ENCODE measurements at places on chromosomes 12 and 14.

GRCh38 chr14:21882226-21882625, 208.6 kb upstream of the OR4E1 start:
- DNase-seq = no peak

- no peak for DNase-seq
These were observed 45.1 kb upstream of the HMGA2 start for GRCh38 chr12:65779091-65779642.

DNA sequence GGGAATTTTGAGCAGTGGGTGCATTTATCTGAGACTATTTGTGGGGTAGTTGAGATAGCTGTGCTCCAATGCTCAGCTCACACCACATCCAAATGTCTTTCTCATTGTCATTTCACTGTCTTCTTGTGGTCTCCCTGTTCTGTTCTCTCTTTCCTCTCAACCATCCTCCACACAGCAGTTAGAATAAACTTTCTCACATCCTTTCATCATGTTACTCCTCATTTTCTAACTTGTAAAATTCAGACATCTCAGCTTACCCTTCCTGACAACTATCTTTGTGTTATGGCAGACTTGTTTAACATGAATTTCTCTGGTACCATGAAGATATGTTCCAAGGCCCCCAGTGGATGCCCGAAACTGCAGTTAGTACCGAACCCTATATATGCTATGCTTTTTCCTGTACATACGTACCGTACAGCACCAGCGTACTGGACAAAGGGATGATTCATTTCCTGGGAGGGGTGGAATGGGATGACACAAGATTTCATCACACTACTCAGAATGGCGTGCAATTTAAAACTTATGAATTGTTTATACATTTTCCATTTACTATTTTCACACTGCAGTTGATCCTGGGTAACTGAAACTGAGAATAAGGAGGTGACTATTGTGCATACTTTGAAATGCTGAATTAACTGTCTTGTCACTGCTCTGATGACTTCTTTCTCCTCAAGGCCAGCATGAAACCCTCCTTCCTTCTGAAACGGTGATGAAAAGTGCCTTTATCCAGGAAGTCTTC, 177.1 kb upstream of the SLC38A2 start:
- peak; percentile 91 for DNase-seq

- DNase-seq = peak; percentile 69
These were observed 329.3 kb upstream of the OR4E1 start for GRCh38 chr14:22002860-22003284.

GRCh38 chr12:75868501-75868900, 163.1 kb downstream of the PHLDA1 start:
- no peak for DNase-seq

GRCh38 chr12:32110417-32110816, 3.8 kb downstream of the BICD1 start:
- DNase-seq = no peak

GRCh38 chr12:106521901-106522300, 60.9 kb upstream of the RFX4 start:
- DNase-seq = no peak

DNA sequence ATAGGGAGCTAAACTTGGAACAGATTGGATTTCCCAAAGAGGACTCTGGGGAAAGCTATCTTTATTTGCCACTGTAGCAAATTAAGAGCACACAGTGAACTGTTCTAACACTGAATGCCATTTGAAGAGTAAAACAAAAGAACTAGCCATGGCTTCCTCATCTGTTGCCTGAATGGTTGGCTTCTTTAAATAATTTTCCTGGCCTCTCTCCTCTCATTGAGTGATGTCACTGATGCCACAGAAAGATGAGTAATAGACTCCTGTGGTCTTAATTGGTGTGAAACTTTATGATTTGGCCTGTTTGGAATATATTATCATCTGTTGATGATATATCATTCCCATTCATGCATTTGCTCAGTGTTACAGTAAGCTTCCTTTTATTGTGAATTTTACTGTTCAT, 42.5 kb downstream of the WDR20 start:
- DNase-seq = no peak

GRCh38 chr14:61491224-61491623, 169.8 kb downstream of the PRKCH start:
- peak; percentile 5 for DNase-seq

- no peak for DNase-seq
These were observed 240.3 kb upstream of the HMGA2 start for GRCh38 chr12:65584016-65584415.

- DNase-seq = no peak
These were observed 68.2 kb downstream of the ATP23 start for GRCh38 chr12:58009405-58010195.

DNA sequence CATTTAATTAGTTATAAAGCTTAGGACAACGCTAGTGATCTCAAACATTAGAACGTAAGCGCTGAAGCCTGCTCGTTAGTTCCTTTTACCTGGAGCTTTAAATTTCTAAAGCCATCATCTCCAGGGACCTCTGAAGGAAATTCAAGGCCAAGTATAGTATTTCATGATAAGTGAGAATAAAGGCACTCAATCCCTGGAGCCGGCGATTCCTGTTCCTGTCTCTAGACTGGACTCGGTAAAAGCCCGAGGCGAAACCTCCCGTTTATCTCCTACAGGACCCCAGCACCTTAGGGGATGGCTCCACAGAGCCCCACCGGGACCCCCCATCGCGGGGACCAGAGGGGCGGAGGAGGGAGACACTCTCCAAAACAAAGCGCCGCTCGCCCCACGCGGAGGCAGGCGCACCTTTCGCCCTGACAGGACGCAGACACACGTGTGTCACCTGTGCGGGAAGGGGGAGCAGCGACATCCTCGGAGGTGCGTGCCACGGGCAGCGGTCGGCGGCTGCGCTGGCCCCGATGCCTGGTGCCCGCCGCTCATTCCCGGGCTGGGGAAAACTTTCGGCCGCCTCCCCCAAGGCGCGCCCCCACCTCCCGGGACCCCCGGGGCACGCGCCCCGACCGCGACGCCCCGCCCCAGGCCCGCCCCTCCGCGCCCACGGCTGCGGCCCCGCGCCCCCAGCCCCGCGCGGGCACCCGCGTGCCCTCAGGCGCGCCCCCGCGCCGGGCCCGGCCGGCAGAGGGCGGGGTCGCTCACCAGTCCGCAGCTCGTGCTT, 678 bp downstream of the RPS6KA5 start:
- DNase-seq = peak; percentile 78

- DNase-seq = no peak
These were observed 25.9 kb downstream of the SPX start for GRCh38 chr12:21551841-21552465.

DNA sequence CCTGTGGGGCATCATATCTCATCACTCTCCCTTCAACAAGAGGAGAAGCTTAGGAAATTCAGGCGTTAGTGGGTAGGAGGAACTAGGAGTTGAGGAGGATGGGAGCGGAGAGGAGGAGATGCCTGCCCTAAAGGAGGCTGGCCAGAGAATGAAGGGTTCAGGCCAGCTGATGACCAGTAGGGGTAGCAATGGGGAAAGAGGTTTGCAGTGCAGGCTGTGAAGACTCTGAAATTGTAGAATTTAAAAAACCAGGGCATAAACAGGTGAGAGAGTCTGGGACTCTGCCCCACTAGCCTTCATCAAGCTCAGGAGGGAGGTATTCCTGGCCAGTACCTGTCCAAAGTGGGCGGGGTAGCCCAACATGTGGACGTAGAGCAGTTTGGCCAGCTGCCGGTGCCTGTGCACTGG, 809 bp downstream of the AP1G2 start:
- DNase-seq = no peak

- no peak for DNase-seq
These were observed 47.4 kb downstream of the CHST11 start for GRCh38 chr12:104504146-104504545.

DNA sequence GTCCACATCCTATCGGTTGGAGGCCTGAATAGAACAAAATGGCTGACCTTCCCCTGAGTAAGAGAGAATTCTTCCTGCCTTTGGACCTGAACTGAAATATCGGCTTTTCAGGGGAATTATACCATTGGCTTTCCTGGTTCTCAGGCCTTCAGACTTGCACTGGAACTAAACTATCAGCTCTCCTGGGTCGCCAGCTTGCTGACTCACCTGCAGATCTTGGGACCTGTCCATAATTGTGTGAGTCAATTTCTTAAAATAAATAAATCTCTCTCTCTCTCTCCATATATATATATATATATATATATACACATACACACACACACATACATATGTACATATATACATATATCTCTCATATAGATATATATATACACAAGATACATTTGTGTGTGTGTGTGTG, 41.6 kb downstream of the KCNK10 start:
- DNase-seq = no peak

GRCh38 chr12:30567082-30567481, 128.6 kb downstream of the IPO8 start:
- DNase-seq = no peak

DNA sequence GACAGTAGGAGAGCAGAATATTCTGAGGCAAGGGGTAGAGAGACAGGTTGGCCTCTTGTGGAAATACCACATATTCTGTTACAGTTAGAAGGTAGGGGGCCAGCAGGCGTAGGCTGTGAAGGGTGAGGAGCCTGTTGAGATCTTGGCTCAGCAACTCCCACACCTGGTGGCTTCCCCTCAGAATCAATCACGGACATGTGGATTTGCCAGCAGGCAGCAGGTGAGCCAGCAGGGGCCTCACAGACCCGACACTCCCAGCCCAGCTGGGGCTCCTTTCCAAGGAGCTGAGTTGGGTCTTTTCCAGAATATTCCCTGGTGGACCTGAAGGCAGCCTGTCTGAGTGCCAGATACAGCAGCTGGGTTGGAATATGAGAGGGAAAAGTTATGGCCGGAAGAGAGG, 150.0 kb upstream of the CRY1 start:
- no peak for DNase-seq

DNA sequence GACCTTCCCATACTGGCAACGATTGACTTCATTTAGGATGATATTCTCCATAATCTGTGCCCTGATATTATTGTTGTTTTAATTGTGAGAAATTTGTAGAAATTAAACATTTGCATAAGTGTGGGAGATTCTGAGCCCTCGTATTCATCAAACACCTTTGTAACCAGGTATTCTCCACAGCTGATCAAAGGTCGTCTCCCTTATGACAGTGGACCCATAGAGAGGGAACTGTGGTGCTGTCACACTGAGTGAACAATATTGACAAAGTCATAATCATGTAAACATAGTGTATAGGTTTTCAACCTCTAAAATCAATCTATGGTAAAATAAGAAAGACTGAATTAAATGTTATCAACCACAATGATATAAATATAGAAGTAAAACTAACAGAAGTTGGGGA, 14.9 kb upstream of the PLEKHG3 start:
- DNase-seq = peak; percentile 49

- no peak for DNase-seq
These were observed 9.4 kb downstream of the ANKRD9 start for GRCh38 chr14:102500158-102500662.

DNA sequence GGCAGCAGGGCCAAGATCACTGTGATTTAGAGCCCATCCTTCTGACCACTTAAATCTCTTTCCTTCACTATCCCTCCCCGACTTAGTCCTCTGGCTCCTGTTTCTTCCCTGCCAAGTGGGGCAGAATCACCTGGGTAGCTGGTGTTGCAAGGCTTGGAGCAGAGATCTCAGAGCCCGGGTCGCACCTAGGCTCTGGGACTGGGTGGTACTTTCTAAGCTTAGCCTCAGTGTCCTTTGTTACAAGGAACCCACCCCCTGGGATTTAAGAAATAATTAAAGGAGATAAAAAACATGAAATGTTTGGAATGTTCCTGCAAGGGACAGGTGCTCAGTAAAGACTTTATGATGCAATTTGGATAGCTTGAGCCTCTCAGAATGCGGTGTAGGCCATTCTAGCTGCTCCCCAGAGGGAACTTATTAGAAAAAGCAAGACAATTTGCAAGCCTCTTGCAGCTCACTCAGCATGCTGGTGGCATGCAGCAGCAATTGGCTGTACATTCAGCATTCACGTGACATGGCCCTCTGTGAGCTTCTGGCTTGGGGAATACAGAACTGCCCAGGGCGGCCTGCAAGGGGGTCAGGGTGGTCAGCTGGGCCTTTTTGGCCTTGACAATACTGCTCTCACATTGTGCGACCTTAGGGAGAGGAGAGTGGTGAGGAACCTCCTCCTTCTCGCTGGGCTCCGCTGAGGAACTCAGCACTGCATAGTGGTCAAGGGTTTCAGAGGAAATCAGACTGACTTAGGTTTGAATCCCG, 16.8 kb downstream of the C14orf132 start:
- DNase-seq = no peak

- DNase-seq = peak; percentile 31
These were observed 644 bp downstream of the NAB2 start for GRCh38 chr12:57089271-57090245.

DNA sequence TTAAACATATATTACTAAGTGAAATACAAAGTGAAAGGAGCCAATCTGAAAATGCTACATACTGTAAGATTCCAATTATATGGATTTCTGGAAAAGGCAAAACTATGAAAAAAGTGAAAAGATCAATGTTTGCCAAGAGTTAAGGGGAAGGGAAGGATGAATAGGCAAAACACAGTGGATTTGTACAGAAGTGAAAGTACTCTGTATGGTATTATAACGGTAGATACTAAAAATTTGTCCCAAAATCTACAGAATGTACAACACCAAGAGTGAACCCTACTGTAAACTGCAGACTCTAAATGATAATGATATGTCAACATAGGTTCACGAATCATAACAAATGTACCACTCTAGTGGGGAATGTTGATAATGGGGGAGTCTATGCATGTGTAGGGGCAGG, 17.8 kb downstream of the EEA1 start:
- DNase-seq = no peak

- peak; percentile 32 for DNase-seq
These were observed 11.1 kb upstream of the CLMN start for GRCh38 chr14:95330591-95331370.

DNA sequence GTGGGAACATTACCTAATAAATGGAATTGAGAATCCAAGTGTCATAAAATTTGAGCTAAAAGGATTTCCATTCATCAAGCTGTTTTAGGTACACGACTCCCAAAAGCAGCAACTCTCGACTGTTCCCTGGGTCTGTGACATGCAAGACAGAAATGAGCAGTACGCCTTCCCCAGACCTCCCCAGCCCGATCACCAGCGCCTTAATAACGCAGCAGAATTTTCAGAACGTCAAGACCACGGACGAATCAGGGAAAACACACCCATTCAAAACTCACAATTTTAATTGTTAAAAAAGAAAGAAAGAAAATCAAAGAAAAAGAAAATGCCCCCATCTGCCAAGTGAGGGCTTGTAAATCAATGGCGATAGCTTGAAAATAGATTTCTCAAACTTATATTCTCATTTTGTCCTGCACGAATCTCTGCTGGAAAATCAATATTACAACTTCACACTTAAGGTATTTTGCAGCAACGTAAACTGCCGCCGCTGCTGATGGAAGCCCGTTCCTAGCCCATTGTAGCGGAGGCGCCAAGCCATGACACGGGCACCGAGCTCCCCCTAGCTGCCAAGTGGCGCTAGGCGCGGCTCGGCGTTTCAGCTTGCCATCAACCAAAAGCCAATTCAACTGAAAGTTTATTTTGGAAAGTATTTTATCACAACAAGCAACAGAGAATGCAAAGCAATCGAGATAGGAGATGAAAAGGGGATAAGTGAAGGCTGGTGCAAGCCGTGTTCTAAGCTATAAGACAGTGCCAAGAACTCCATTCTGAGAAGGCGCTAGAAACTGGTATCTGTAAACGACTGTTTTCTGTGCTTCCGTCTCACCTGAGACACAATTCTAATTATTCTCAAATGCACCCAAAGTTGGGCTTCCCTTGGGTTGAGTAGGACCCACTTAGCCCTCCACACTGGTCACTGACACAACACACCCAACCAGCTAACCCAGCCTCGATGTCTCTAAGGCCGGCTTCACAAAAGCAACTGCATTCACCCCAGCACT, 5.5 kb downstream of the BCL11B start:
- peak; percentile 74 for DNase-seq

Data from DMS53 (cell line).